H9 (cell line): ENCODE measurements at places on chromosomes 13 and 19. TPM values are rescaled to one million over a fixed set of nuclear protein-coding genes. Genes with fewer than 3 reads are reported as not detected.

DNA sequence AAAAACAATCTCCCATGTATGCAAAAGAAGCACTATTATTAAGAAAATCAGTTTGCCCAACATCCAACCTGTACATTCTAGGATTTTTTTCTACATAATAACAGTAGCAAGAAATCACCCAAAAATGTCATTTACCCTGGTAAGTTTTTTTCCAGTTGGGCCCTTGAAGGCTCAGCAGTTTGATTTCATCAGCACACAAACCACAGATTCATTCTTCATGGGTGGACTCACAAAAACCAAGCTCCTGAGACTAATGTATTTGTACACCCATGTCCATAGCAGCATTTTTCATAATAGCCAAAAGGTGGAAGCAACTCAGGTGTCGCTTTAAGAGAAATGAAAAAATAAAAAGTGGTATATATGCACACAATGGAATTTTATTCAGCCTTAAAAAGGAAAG, 210.1 kb downstream of the TBC1D4 start:
- no peak for DNase-seq

GRCh38 chr13:45512098-45512496, 47.4 kb downstream of the COG3 start:
- DNase-seq, result no peak

The TDRD3 gene
- total RNA-seq, result 16.1 and 16.9 TPM in 2 replicates

DNA sequence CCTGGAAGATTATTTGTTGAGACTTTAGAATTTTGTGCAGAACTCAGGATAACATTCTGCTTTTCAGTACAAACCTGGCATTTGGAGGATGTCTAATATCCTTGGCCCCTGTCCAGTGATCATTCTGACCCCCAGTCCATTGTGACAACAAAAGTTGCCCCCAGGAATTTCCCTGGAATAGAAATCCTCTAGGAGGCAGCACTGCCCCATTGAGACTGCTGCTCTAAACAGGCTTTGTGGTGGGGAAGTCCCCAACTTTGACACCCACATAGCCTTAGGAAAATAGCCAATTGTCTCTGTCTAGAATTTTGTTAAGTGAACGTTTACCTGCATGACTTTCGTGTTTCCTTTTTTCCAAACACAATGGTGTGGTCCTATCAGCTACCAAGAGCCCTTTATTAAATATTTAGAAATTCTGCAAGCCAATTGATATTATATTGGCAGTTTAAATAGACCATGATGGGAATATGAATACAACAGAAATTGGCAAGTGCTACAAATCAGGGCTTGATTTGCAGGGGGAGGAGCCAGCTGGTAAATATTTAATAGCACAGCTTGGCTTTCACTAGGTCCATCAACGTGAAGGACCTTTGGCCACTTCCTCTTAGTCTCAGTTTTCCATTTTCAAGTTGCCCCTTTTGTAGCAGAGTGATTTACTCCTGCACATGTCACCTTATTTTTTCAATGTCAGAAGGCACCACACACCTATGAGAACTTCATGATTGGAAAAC, 451.7 kb downstream of the EFNB2 start:
- peak; percentile 47 for DNase-seq

GRCh38 chr13:43953370-43953769, 73.7 kb downstream of the LACC1 start:
- no peak for DNase-seq

The HCN2 gene
- total RNA-seq, result 3.7 and 4.1 TPM in 2 replicates

The CFAP97D2 gene
- not detected in 2 replicates for total RNA-seq

DNA sequence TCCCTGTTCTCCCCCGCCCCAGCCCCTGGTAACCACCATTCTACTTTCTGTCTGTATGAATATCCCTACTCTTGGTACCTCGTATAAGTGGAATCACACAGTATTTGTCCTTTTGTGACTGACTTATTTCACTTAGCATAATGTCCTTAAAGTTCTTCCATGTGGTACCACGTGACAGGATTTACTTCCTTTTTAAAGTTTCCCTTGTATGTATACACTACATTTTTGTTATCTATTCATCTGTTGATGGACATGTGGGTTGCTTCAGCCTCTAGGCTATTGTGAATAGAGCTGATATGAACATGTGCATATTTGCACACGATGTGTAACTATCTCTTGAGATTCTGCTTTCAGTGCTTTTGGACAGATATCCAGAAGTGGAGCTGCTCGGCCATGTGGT, 59.6 kb upstream of the GJB6 start:
- DNase-seq, result no peak

The CYP2A7 gene
- total RNA-seq, result not detected in 2 replicates

GRCh38 chr13:42064259-42064658, 15.8 kb downstream of the DGKH start:
- no peak for DNase-seq
